ENCODE measurements at places on chromosomes 5 and 9.

DNA sequence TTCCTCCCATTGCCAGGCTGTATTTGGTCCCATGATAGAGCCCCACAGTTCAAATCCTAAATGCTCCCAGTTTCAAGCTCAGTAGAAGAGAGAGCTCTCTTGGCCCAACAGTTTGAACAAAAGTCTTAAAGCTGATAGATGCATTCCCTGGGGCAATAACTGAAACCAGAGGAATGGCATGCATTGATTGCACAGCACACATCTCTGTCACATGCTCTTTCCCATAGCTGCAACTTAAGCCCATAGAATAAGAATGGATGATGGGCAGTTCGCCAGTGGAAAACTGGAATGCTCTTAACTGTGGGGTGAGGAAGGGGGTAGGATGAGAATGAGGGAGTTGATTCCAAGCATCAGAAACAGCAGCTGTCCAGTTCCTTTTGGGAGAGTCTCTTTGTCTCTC is 1942.4 kb upstream of the WWC1 start:
- DNase-seq = no peak

GRCh38 chr5:111432883-111433536 is 79.3 kb downstream of the STARD4 start:
- DNase-seq = no peak

- no peak for DNase-seq
Observed at GRCh38 chr5:136208916-136209315, 16.0 kb upstream of the SMIM32 start.

GRCh38 chr9:75914883-75915452 is 24.5 kb downstream of the PCSK5 start:
- DNase-seq = no peak

DNA sequence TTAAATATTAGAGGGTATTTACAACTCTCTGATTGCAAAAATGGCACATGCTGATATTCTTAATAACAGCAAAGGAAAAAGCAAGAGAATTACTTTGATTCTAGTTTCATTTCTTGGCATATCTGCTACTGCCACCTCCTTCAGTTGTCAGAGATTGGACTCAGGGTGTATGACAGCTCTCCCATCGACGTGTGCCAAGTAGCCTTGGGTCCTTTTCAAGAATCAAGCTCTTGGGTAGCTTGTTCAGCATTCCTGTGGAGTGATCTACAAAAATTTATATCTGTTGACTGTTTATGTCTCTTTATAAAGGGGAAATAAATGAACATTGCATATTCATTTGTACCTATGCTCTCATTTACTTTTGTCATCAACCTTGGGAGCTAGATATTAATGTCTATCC is 315.6 kb downstream of the PRR16 start:
- DNase-seq = no peak

GRCh38 chr9:127159325-127159801 is 36.9 kb upstream of the ANGPTL2 start:
- peak; percentile 17 for DNase-seq

- DNase-seq = no peak
Observed at GRCh38 chr9:74810200-74810599, 77.5 kb downstream of the TRPM6 start.

DNA sequence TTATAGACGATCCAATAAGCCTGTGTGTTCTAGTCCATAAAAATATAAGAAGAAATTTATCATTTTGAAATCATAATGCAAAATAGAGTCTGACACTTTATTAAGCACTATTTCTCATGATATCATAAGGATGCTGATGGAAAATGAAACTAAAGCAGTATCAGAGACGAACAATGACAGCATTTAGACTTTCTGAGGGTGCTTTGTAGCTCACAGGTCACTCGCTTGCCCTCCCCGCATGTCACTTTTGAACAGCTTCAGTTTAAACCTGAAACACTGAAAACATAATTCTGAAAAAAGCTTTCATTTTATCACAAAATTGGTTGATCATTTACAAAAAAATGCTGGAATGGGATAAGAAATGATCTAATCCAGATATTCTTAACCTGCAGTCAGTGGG is 247.1 kb downstream of the EBF1 start:
- no peak for DNase-seq

DNA sequence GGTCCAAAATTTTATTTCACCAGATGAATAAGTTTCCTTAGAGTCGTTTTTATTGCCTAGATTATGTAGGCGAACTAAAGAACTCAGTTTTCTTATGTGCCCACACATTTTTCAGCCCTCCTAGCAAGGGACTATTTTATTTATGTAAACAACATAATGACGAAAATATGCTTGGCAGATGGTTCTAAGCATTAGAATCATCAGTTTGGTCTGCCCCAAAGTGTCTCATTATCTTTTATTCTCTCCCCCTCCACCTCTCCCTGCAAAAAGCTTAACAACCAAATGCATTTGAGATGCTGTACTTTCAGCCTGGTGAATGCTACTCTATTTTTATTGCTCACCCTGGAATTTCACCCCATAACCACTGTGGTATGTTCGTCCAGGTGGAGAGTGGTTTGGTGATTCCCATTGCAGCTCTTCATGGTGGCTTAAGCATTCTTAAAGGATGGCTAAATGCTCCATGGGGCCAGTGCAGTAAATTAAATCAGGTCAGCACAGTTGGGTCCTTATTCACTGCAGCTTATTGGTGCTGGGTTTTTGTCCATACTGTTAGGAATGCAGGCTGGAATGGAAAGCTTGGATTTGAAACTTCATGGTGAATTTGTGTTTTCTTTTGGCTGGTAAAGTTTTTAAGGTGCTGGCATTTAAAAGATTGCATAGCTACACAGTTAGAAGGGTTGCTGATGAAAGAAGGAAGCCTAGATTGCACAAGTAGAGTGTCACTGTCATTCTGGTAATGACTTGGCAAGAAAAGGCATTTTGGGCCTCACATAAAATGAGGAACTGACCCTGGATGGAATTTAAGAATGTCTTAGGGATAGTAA is 39.2 kb downstream of the TLE4 start:
- DNase-seq = no peak

GRCh38 chr5:81020478-81021167 is 60.5 kb downstream of the RASGRF2 start:
- no peak for DNase-seq

DNA sequence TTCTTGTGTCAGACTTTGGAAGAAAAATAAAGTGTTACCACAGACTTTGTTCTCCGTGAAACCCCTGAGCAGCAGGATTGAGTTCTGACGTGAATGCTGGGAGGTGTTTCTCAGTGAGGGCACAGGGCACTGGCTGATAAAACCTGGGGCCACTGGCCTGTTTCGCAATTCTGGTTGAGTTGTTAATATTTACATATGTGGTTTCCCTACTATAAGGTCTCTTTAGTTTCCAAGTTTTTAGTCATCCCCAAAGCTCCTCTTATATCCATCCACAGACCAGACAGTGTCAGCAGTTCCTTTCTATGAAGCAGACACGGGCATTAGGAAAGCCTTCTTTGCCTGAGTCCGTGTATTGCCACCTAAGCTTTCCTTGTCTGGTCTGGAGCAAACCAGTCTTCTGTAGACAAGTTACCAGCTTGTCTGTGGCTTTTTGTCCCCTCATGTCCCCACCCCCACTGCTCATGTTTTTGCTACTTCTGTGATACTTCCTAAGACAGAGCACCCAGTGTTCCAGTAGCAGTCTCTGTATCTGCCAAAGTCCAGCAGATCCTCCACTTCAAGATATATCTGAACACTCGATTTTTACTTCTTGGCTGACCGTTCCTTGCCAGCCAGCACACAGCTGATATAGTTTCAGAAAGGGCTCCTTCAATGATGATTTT is 42.0 kb downstream of the ACO1 start:
- DNase-seq = no peak

- no peak for DNase-seq
Observed at GRCh38 chr5:169893010-169893409, 87.3 kb downstream of the INSYN2B start.

DNA sequence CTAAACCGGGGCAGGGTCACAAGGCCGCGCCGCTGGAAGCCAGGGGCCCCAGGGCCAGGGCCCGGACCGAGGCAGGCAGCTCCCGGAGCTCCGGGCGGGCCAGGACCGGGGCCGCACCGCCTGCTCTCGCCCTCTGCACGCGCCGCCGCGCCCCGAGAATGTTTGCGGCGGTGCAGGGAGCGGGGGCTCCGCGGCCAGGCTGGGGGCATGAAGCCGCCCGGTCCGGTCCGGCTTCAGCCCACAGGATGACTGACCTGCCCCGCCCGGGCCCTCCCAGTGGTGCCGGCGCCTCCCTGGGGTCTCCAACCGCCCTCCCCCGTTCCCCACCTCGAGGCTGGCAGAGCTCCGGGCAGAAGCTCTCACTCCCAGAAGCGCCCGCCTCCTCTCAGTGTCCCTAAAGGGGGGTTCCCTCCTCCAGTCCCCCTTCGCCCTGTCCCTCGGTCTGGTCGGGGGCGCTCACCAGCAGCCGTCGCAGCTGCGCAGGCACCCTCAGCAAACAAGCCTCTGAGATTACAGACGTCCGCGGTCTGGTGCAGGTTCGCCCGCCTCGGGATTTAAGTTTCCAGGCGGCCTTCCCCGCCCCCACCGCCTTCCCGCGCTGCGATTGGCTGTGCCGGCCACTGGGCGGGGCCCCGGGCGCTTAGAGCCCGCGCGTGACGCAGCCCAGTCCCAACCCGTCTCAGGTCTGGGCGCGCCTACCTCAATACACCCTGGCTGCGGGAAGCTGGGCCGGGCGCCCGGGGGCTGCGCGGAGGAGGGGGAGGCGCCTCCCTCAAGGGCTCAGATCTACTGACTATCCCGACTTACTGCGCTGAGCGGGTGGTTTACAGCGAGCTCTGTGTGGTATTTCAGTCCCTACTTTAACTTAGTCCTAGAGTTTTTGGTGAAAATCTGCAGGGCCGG is at the start of gene CTSV:
Gene CTSV (minus strand): TSS at position 532 of the 903 bp plus-strand sequence. CDS start 1,099 bp downstream, outside the sequence.
- DNase-seq = peak; percentile 87

DNA sequence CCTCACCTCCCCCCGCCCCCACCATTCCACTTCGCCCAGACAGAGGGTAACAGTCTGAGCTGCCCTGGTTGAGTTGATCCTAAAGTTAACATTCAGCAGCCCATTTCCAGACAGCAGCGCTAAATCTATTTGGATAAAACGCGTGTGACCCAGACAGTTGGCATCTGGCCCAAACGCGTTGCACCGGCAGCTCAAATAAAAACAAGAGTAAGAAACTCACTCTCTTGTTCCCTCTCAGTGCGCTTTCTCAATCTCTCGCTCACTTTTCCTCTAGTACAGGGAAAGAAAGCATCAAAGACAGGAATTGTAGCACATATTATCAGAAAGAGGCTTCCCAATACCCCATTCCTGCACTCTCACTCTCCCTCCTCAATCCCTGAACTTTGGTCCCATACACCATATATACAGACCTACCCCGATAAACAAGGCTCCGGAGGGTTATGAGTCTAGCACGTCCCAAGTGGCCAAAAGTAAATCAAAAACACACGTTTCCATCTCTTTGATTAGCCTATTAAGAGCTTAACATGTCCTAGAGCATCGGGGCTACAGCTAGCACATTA is 1.3 kb downstream of the ADAMTS6 start:
- peak; percentile 48 for DNase-seq

All from activated T-cell treated with anti-CD3 and anti-CD28 coated beads, Interleukin-2, amount 50 U/mL, for 48 hours (primary cell).